T follicular helper cell (primary cell): ENCODE measurements at places on chromosomes 2 and 18.

- no peak for DNase-seq
These were observed 196.3 kb downstream of the CTIF start for GRCh38 chr18:48735080-48735676.

DNA sequence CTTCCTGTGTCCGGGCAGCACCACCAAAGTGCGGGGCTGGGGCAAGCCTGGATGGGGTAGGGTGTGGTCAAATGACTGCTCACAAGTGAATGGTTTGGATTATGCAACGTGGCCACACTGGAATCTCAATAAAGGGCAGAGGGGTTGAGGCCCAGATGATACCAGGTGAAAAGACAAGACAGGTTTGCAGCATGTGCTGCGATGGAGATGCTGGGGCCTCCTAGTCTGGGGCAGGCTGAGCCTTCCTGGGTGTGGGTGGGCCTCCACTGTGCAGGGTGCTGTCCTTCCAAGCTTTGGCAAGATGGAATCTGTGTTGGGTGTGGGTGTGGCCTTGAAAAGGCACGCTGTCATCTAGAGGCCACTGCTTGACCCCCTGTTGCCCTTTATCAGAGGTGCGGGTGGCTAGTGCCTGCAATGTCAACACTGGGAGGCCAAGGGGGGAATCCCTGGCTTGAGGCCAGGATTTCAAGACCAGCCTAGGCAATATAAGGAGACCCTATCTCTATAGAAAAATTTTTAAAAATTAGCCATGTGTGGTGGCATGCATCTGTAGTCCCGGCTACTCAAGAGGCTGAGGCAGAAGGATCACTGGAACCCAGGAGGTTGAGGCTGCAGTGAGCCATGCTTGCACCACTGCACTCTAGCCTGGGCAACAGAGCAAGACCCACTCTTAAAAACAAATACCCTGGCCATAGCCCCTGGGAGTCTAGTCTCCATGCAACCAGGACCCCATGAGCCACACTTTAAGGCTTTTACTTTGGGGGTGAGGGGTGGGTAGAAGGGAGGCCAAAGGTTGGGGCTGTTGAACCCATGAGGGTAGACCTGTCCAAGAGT is 13.8 kb downstream of the RRM2 start:
- DNase-seq, result no peak

GRCh38 chr18:70036771-70037347 is 89.2 kb upstream of the CD226 start:
- DNase-seq, result no peak

GRCh38 chr2:223997938-223998337 is 40.7 kb downstream of the MRPL44 start:
- DNase-seq, result no peak

- no peak for DNase-seq
These were observed 354.6 kb downstream of the NCKAP5 start for GRCh38 chr2:133213651-133214050.

- DNase-seq, result no peak
These were observed 794 bp downstream of the NOTO start for GRCh38 chr2:73203055-73203681.

DNA sequence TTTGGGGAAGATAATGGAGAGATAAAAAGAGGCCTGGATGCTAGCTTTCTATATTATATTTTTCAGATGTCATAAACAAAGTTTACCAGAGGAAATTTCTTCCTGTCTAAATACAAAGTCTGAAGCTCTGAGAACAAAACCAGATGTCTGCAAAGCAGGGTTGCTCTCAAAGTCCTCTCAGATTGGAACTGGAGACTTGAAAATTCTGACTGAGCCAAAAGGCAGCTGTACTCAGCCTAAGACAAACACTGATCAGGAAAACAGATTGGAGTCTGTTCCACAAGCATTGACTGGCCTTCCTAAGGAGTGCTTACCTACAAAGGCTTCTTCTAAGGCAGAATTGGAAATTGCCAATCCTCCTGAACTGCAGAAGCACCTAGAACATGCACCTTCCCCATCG is 25.1 kb downstream of the KDM3A start:
- DNase-seq, result no peak

DNA sequence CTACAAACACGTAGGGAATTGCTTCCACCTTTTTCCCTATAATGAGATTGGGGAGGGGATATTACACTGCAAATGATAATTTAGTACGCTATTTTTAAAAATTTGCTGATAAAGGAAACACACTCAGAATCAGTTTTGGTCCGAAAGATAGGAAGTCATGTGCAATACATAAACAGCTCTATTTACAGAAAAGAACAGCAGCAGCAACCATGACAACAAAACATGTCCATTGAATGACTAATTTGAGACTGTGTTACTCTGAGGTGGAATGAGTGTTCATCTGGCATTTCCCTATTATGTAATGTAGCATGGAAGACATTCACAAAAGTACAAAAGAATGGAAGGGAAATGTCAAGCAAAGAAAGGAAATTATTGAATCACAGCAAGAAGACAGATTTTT is 337.2 kb downstream of the NBAS start:
- no peak for DNase-seq

- no peak for DNase-seq
These were observed 16.4 kb downstream of the VIL1 start for GRCh38 chr2:218435003-218435982.

GRCh38 chr18:56812674-56813073 is 161.5 kb downstream of the WDR7 start:
- DNase-seq, result no peak

DNA sequence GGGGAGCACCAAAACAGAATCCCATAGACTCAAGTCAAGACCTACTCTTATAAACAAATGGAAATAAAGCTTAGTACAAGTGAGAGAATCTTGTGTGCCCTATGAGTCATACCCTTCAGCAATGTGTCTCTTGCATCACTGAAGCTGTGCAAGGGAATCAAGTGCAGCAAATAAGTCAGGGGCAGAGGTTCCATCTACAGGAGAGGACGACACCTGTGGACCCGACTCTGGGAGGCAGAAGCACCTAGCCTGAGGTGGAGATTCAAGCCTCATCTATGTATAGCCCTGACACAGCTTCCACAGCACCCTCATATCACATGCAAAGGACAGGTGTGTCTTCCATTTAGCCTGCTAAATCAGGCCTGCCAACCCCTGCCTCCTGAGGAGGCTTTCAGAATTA is 298.2 kb downstream of the CNTNAP5 start:
- no peak for DNase-seq

DNA sequence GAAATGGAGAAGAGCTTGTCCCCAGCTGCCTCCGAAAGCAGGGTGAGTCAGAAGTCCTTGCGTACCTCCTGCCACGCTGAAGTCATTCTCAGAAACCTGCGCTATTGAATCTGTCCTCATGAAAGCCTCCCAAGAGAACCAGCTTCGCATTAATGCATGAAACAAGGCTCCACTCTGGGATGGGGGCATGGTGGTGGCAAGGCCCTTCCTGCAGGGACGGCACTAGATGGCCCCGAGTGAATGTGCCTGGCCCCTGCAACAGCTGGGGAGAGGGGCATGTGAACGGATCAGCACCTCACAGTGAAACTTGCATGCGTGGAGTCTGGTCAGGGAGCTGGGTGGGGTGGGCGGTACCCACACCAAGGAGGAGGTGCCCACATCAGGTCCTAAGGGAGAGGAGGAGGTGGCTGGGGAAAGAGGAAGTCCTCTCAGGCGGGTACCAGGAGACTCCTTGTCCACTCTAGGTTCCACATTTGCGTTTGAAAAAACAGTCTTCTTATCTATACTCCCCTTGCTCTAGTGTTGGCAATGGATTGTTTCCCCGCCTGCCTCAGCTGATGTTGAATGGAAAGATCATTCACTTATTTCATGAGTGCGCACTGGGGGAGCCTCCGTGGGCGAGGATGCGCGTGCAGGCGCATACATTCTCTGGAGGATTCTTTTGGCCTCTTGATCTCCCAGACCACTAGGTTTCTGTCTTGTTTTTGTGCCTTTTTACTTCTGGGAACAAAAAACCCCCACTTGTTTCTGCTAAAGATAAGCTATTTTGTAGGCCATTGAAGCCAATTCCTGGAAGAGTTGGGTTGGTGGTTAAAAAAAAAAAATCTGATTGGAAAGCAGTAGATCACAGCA is 104.7 kb downstream of the KLHL29 start:
- DNase-seq, result no peak

GRCh38 chr2:117858336-117858735 is 43.8 kb downstream of the DDX18 start:
- DNase-seq, result no peak

DNA sequence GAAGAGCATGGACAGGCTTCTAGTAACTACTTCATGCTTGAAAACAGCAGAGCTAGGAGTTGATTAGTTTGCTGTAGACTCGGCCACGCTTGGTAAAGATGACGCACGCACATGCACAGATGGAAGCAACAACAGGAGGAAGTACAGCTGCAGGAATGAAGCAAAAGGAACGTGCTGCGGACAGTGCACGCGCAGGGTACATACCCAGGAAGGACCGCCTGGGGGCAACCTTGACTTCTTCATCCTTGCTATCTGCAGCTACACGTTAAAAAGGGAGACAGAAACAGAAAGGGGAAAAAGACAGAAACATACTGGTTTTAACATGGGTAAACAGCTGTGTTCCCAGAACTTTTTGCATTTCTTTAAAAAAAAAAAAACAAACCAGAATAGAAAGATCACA is 17.7 kb downstream of the SLC66A2 start:
- no peak for DNase-seq

- DNase-seq, result no peak
These were observed 14.1 kb upstream of the EML6 start for GRCh38 chr2:54709336-54709809.

GRCh38 chr2:213306316-213306942 is 22.2 kb downstream of the SPAG16 start:
- no peak for DNase-seq

DNA sequence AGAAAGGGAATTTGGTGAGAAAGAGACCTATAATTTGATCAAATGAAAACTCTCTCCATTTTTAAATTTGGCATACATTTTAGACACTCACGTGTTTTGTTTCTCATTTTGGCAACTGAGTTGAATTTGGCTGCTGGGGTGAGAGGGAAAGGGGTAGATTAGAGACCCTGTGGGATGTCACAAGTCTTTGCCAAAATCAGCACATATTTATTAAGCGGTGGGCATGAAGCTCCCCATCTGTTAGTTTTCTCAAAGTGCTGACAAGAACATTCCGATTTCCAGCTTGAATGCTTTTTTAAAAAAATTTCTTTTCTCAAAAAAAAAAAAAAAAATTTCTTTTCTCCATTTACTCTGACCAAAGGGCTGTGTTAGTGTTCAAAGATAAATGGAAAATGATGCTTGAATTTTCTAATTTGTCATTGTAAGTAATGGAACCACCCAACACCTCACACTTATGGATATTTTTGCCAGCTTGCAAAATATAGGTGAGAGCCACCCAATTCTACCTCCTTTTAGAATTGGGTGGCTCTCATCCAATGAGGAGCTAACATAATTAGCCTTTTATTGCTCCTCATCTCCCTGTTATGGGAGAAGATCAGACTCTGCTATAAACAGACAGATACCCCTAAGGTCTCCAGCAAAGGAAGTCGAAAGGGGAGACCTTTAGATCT is 222.9 kb upstream of the FN1 start:
- DNase-seq, result no peak

GRCh38 chr2:237752761-237753165 is 45.8 kb upstream of the RBM44 start:
- no peak for DNase-seq
